ENCODE measurements at places on chromosomes 3 and 15. TPM values are rescaled to one million over a fixed set of nuclear protein-coding genes. Genes with fewer than 3 reads are reported as not detected.

EOMES gene
- 1.9 TPM for polyA plus RNA-seq

GRCh38 chr3:138395865-138396751, 38.3 kb upstream of the ESYT3 start:
- no peak for DNase-seq

DNA sequence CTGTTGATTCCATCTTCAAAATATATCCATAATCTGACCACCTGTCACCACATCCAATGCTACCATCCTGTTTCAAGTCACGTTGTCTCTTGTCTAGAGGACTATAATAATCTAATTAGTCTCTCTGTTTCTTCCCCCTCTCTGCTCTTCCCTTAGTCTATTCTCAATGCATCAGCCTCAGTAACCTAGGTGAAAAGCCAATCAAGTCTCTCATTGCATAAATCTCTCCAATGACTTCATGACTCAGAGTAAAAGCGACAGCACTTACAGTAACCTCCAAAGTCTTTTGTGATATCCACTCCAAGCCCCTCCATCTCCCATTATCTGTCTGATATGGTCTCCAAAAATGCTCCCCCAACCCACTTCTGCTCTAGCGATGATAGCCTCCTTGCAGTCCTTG, 7.2 kb downstream of the UBA3 start:
- DNase-seq: no peak

DNA sequence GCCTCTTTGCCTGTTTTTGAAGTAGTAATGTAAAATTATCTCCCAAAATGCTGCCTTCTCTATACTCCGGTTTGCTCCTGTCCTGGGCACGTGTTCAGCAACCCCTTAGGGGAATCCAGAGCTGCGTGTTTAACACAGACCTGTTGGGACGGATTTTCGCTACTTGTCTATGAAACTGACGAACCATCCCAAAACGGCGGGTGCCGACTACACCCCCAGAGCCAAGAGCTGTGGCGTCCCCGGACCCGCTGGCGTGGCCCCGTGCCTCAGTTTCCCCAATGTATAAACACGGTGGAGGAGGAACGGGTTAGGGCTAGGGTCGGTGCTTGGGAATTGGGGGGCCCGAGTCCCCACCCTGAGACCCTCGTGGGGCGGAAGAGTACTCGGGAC, 473 bp downstream of the FHIT start:
- no peak for DNase-seq

DNA sequence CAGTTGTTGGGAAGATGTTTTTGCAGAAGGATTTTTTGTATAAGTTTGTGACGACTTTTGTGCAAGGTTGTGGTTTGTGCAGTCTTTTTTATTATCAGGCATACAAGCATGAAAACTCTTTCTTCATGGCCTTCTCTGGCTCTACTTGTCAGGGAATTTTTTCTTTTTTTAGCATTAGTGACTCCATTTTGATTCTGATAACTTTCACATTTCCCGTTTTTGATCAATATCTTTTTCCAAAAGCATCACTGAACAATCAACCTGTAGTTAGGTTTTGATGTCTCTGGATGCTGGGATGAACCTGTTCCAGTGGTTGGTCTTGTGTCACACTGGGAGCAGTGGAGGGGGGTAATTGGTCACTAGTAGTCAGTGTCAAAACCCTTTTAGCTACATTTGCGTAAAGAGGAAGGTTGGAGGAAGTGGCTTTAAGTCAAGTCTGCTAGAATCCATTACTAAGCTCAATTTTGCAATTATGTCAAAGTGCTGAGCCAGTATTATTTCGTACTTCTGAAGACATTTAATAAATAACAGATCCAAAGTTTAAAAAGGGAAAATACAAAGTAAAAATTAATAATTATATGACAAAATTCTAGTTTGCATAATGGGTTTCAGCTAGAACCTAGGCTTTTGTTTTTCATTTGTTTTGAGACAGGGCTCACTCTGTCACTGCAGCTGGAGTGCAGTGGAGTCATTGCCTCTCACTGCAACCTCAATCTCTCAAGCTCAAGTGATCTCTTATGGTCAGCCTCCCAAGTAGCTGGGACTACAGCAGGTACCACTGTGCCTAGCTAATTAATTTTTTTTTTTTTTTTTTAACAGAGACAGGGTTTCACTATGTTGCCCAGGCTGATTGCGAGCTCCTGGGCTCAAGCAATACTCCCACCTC, 18.8 kb upstream of the CFAP161 start:
- DNase-seq: no peak

SI gene
- not detected for polyA plus RNA-seq

SPATA12 gene
- polyA plus RNA-seq: not detected

GRCh38 chr15:57377478-57377847, 1.2 kb downstream of the CGNL1 start:
- DNase-seq: no peak

DNA sequence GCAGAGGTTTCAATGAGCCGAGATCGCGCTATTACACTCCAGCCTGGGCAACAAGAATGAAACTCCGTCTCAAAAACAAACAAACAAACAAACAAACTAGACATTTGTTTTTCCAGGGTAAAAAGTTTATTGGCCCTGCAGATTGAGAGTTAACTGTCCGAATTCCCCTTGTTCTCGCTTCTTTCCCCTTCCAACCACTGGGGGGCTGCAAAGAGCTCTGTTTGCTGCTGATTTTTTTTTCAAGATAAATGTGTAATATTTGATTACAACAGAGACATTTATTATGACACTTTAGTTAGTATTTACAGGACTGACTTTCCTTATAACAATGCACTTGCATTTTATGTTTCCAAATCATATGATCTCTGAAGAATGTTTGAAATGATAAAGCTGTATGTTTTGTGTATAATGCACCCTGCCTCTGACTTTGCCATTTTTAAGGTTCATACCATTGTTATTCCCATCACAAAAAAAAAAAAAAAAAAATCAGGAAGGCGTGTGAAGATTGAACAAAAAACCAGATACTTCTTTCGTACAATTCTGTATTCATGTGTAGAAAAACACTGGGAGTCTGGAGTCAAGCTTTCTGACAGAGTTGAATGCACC, 2.8 kb downstream of the CLSTN2 start:
- no peak for DNase-seq
